Neural progenitor cell (in vitro differentiated cells): ENCODE measurements at places on chromosomes 2 and 18.

- no peak for DNase-seq
Measured at GRCh38 chr2:207845202-207845864, 75.6 kb upstream of the FZD5 start.

GRCh38 chr2:176133389-176133788 lies 3.9 kb downstream of the HOXD8 start:
- DNase-seq: no peak

DNA sequence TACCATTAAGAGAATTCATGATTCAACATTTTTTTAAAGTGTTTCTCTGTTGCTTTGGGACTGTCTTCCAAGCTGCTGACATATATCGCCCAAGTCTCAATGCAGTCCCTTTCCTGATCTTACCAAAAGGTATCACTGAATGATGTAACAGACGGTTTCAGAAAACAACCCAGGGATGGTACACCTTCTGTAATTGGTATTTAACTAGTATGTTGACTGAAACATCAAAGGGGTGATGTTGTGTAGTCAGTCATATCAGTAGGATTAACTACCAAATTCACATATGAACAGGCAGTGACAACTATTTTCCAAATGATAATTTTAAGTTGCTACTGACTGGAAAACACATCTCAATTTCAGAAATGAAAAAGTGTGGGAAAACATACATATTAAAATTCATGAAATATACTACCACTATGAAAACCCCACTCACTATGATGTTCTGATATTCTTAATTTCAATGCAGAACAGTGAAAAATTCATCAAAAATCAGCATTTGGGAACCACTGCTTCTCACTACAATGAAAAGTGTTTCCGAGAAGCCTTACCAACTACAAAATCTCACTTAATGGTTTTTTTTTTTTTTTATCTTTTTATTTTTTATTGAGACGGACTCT lies 59.8 kb downstream of the MEMO1 start:
- no peak for DNase-seq

GRCh38 chr2:40388161-40388560 lies 63.7 kb downstream of the SLC8A1 start:
- no peak for DNase-seq

- DNase-seq: no peak
Measured at GRCh38 chr2:209640358-209640757, 131.3 kb upstream of the UNC80 start.

- no peak for DNase-seq
Measured at GRCh38 chr2:217419055-217419671, 559.3 kb upstream of the TNP1 start.
